Common myeloid progenitor, CD34-positive (primary cell): ENCODE measurements at places on chromosomes 6 and 20.

GRCh38 chr6:64890609-64891008 is 816.4 kb downstream of the EYS start:
- no peak for DNase-seq

- DNase-seq = no peak
Measured at GRCh38 chr6:92433911-92434310, 985.4 kb downstream of the EPHA7 start.

DNA sequence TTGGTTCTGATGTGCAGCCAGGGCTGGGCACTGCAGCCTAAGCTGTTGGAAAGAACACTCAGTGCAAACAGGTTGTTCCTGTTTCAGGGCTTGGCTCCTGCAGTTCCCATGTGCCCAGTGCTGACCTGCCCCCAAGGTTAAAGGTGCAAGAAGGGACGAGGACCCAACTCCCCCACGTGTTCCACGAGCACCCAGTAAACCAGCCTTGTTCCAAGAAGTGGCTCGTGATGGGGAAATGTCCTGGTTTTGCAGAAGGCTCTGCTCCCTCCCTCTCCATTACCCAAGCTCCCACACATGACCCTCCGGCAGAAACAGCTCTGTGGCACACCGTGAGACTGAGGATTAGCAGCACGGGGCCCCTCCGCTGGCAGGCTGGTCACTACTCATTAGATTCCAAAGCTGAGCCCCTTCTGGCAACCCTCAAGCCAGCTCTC is 9.4 kb downstream of the ACSS1 start:
- no peak for DNase-seq

GRCh38 chr20:63270606-63271325 is 1.8 kb upstream of the ARFGAP1 start:
- DNase-seq = no peak

DNA sequence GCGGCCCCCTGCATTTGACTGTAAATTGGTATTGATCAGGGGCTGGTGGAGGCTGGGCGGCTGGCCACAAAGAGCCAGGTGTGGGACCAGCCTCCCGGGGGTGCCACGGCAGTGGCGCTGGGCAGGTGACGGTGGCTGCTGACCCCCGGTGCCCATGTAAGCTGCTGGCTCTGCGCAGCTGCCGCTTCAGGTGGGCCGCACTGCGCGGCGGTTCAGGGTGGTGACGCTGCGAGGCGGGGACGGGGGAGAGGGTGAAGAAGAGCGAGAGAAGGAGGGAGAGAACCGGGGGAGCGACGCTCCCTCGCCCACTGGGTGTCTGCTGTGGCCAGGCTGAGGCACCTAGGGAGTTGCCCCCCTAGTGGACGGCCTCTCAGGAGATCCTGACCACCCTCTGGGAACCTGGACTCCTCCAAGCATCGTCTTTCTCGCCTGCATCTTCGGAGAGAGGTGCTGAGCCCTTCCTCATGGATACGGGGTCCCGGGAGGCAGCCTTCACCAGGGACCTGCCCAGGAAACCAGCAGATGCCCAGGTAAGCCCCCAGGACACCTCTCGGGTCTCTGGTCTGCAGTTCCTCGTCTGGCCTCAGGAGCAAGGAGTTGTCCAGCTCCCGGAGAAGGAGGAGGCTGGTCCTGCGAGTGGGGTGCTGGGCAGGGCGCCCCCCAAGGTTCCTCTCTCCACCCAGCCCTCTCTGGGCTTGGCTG is 77.5 kb upstream of the GATA5 start:
- DNase-seq = no peak

DNA sequence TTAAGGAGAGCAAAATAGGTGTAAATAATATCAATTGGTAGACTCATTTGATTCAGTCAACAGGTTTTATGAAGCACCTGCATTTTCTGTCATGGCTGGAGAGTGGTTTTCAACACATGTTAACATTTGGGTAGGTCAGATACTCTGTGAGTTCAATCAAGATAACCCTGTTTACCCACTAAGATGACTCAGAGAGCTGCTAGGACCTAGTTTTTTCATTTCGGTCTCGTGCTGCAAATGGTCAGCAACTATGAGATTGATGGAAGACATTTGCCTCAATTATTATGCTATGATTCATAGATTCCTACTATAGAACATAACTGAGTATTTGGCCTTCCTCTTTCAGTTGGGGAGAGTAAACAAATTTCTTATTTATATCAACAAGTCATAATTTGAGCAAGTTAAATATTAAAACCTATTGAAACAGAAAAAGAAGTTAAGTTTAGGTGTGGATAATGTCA is 391.4 kb upstream of the CITED2 start:
- peak; percentile 5 for DNase-seq

GRCh38 chr6:15384901-15385300 is 139.0 kb downstream of the JARID2 start:
- DNase-seq = no peak

DNA sequence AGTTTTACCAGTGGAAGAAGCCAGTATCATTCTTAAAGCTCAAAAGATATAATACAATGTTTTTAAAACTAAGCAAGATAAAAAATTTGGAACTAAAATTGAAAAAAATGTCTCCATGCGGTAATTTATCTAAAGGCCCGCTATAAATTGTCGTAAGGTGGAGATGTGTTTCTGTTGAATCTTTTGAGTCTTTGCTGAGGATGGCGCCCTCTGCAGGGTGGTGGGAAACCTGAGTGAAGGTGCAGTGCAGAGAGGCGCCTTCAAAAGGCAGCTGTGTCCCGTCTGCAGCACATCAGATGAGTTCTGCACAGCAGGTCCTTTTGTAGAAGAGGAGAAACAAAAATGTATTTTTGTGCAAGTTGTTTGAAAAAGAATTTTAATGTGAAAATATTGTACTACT is 29.4 kb upstream of the KIF25 start:
- no peak for DNase-seq

DNA sequence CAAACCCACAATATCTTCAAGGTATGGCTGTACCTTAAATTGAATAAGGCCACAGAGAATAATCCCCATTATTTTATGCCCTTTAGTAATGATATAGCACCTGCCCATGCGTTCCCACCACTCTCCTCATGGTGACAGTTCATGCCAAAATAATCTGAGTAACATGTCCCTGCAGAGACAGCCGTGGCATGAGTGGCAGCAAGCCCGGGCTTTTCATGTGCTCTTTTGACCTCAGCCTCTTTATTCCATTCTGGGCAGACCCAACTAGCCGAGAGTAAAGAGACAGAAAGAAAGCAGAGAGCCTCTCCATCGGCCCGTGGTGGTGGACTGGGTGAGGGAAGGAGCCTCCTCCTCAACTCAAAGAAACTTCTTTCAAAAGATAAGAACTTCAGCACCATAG is 19.9 kb upstream of the POPDC3 start:
- DNase-seq = no peak

DNA sequence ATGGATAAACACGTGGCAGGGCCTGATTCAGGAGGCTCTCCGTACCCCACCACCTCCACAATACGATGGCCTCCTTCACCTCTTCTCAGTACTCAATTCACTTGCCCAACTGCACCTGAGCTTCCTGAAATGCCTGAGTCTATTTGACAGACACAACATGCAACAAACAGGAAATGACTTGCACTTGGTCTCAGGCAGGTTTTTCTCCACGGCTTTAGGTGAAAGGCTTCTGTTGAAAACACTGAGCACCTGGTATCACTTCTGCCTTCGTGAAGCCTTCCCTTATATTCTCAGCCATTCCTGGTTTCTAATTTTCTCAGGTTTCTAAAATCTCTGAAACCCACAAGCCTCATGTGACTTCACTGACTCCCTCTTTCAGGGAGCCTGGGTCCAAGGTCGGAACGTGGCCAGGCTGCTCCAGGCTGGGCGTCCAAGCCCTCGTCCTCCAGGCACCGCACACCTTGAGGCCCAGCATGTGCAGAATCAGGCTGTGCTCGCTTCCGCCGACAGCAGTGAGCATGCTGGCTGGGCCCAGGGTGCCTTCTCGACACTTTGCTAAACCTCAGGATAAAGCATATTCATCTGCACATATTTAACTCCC is 34.7 kb downstream of the TAF4 start:
- DNase-seq = no peak

DNA sequence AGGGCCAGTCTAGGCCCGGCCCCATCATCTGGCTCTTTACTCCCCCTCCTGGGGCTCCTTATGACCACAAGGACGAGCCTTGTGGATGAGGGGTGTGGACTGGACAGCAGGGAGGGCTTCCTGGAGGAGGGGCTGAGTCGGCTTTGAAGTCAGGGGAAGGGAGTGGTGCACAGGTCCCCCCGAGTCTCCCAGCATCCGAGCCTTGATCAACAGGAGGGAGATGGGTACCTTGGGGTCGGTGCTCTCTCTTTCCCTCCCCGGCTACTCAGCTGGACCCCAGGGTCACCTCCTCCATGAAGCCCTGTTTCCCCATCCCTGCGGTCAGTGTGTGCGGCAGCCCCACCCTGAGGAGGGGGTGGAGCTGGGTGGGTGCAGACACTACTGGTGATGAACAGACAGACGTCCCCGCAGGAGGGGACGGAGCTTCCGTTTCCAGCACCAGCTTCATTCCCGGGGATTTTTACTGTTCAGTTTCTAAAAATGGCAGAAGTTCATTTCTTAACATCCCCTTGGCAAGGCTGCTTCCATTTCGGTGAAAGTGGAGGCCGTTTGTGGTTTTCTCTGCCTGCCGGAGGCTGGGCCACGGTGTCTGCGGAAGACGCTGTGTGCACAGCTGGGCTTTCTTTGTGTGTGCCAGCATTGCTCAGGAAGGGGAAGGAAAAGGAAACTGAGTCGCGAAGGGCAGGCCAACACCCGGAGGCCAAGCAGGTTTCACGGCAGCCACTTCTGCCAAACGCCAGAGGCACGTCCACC is 19.6 kb downstream of the NTSR1 start:
- DNase-seq = no peak

DNA sequence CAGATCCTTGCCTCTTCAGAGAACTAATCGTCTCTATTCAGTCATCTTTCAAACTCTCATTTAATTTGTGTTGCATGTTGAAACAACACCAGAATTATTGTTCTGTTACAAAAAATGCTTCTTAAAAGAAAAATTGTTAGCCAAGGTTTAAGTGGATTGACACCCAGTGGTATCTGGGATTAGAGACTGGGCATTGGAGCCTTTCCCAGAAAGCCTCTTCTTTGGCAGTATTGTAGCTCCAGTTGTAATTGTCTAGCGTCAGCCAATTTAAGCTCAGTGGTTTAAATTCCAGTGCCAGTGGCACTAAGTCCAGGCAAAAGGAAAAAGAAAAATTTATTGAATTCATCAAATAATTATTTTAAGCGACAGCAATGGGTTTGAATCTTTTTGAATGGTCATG is 801 bp downstream of the CCDC28A start:
- no peak for DNase-seq

DNA sequence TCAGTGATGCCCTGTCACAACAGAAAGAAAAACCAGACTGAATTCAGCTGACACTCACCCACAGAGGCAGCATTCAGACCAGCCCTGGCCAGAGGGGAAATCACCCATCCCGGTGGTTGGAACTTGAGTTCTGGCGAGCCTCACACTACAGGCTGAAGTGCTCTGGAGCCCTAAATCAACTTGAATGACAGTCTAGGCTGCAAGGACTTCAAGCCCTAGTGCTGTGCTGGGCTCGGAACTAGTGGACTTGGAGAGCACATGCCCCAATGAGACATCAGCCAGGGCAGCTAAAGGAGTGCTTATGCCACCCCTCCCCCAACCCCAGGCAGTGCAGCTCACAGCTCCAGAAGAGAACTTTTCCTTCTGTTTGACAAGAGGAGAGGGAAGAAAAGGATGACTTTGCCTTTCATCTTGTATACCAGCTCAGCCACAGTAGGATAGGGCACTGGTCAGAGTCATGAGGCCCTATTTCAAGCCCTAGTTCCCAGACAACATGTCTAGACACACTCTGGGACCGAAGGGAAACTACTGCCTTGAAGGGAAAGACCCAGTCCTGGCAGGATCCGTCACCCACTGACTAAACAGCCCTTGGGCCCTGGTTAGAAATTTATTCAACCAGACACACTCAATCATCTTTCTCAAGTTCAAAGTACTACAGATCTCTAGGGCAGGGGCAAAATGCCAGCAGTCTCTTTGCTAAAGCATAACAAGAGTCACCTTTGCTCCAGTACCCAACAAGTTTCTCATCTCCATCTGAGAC is 43.2 kb upstream of the PNRC1 start:
- no peak for DNase-seq

GRCh38 chr6:120511712-120512111 is 822.6 kb downstream of the TBC1D32 start:
- no peak for DNase-seq

DNA sequence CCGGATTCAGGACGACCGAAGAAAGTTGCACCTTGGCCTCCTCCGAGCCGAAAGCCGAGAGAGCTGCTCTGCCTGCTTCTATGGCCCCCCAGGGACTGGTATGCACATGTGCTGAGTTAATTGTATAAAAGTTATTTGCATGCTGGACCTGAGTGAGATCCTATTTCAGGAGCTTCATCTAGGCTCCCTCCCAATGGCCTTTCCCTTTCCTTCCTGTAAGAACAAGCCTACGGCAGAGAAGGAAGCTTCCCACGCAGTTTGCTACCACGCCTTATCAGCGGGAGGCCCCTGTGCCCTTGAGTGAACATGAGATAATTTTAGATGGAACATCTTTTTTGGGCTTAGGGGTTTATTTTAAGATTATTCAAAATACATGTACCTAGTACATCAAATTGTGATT is 65.9 kb downstream of the RIN2 start:
- no peak for DNase-seq

GRCh38 chr6:108635505-108636226 is 74.9 kb downstream of the FOXO3 start:
- peak; percentile 88 for DNase-seq

DNA sequence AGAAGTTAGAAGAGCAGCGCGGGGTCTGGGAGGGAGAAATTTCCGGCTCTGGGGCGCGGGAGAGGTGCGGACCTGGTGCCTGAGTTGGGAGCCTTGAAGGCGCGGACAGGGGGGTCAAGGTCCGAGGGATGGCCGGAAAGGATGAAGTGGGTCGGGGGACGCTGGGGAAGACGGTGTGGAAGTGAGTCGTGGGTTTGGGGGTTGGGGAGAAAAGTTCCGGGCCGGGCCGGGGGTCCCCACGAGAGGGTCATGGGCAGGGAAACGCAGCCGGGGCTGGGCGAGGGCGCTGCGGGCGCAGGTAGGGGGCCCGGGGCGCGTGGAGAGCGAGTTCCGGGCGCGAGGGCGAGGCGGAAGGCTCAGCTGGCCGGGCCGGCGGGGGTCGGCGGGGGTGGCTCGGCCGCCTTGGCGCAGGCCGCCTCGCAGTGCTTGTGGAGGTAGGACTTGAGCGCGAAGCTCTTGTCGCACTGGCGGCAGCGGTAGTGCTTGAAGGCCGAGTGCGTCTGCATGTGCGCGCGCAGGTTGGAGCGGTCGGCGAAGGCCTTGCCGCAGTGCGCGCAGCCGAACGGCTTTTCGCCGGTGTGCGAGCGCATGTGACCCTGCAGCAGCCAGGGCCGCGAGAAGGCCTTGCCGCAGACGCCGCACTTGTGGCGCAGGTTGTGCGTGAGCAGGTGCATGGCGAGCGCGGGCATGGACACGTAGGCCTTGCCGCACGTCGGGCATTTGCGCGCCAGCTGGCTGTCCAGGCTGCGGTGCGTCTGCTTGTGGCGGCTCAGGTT is 10.5 kb upstream of the SRXN1 start:
- DNase-seq = peak; percentile 85

- DNase-seq = no peak
Measured at GRCh38 chr20:31355981-31356380, 12.4 kb upstream of the DEFB118 start.
